ENCODE measurements at places on chromosomes 12 and 14.

DNA sequence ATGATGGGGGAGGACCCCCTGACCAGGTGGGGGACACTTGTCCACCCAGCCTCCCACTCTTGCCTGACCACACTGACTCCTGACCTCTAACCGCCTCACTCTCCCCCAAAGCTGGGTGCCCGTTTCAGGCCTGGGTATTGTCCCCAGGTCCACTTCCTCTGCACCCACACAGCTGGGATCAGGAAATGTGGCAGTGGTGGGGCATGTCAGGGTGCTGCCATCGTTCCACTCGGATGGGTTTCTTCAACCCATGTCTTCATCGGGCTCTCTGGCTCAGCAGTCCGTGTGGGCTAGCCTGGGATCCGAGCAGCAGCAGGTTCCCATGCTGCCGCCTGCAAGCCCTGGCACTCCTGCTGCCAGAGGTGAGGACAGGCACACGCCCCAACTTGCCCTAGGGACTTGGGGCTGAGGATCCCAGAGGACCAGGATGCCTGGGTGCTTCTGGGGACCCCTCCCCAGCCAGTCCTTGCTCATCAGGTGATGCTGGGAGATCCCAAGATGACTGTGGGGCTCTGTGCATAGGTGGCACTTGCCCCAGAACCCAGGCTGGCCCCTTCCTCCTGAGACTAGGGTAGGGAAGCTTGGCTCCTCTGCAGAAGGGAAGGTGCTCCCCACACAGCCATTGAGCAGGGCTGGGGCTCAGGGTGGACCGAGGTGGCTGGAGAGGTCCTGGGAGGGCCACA, 2.9 kb upstream of the CLBA1 start:
- no peak for DNase-seq

DNA sequence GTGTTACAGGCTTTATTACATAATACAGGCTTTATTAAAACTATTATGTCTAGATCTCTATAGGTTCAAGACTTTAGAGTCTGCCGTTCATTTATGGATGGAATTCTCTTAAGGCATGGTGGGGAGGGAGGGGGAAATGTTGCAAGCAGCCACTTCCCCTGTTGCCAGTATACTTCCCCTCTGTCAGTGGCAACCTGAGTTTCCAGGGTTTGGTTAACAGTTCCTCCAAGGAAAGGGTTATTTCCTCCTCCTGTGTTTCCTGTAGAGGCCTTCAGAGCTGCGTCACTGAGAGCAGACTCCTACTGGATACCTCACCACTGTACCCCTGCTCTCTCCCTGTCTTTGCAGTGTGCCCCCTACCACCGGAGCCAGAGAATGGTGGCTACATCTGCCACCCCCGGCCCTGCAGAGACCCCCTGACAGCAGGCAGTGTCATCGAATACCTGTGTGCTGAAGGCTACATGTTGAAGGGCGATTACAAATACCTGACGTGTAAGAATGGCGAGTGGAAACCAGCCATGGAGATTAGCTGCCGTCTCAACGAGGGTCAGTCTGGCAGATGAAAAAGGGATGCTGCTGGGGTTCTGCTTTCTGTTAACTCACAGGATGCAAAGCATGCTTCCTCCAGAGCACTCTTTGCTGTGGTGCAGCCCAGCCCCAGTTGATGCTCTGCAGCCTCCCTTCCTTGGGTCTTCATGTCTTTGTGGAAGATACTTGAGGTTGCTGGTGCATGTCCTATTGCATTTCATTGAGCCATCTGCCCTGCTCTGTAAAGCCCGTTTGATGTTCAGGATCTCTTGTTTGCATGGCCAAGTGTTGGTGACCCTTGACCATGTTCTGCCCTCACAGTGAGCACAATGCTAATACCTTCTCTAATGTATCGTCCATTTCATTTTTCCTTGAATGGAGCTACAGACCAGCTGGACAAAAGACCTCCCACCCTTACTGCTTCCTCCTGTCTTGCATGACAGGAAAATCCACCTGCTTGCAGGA, 63.6 kb upstream of the SRSF5 start:
- no peak for DNase-seq

- DNase-seq: no peak
These were observed 1288.4 kb downstream of the AACS start for GRCh38 chr12:126353604-126354003.

GRCh38 chr12:20213723-20214625, 154.4 kb upstream of the PDE3A start:
- no peak for DNase-seq

GRCh38 chr14:87065366-87065765, 927.6 kb downstream of the GALC start:
- DNase-seq: no peak

GRCh38 chr12:111304642-111305071, 64.2 kb downstream of the PHETA1 start:
- DNase-seq: peak; percentile 40

- DNase-seq: no peak
These were observed 181.2 kb downstream of the PRKCH start for GRCh38 chr14:61502459-61503093.

GRCh38 chr14:29851397-29851796, 76.2 kb downstream of the PRKD1 start:
- no peak for DNase-seq

DNA sequence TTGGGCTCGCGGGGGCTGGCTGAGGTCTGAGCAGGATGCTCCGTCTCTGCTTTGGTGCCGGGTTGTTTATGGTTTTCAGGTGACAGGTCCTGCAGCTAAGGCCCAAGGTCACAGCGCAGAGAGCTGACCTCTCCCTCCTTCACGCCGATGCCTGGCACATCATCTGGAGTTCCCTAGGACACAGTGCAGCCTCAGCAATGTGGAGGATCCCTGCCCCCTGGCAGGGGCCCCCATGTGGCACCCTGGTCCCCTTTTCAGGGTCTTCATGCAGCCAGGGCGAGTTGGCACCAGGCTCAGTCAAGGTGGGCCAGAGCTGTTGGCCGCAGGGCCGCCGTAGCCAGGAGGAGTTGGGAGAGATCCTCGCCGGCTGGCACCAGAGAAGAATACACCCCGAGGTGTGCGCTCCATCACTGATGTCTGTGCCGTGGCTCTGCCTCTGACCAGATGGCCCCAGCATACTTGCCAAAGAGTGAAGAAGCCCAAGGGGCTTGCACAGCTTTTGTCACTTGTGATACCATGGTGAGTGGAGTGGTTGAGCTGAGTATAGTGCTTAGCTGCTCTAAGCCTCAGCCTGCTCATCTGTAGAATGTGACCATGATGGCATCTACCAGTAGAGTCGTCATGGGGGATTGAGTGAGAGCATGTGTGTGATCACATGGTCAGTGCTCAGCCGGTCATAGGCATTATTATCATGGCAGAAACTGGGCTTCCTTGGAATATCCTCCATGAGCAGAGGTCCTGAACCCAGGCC, 11.0 kb downstream of the TPCN1 start:
- no peak for DNase-seq

GRCh38 chr14:94001501-94002396, 4.6 kb downstream of the CCDC197 start:
- DNase-seq: no peak

GRCh38 chr14:70920608-70921007, 13.3 kb downstream of the PCNX1 start:
- DNase-seq: no peak

DNA sequence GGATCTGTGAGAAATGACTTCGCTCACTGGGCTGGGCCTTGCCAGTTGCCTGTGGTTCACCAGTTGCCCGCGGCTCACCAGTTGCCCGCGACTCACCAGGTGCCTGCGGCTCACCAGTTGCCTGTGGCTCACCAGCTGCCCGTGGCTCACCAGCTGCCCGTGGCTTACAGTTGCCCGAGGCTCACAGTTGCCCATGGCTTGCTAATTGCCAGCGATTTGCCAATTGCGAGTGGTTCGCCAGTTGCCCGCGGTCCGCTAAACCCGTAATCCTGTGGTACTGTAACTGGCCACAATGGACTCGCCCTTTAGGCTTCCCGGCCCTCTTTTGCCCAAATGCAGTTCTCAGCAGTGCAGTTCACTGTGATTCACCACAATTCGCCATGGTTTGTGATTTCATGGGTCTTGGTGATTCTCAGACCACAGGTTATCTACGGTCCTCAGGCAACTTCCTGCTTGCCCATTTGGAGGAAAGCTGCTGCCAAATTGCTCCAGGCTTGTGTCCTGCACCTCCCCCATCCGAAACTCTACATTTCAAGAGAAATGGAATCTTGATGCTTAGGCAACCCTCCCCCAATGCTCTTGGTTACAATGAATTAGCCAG, 15.0 kb upstream of the MEG3 start:
- DNase-seq: no peak

DNA sequence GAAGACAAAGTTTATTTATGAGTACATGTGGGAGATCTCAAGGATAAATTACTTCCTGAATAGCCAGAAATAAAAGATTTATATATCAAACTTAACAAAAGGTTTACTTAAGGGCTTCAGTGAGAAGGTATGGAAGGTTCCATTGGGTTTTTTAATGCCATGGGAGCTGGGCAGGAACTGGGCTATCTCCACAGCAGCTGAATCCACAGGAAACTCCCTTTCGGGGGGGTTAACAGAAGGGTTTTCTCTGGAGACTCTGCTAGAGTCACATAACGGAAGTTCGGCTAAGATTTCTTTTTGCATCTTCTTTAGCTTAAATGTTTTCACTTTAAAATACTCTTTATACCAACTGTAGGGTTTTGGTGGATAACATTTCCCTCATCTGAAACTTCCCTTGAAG, 113.5 kb downstream of the UNC79 start:
- no peak for DNase-seq

DNA sequence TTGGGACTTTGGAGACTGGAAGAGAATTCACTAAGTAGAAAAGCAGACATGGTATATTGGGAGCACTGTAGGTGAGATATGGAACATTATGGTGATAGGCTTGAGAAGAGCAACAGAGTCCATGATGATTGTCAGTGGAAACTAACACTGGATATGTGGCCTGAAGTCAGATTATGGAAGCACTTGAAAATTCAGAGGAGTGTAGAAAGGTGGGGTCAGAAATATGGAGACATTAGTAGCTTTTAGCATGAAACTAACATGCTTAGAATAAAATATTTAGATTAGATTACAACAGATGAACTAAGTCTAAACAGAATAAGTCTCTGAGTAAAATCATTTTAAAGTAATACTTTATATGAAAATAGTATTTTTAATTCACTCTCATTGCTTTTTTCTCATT, 499.1 kb downstream of the TMEM117 start:
- no peak for DNase-seq

DNA sequence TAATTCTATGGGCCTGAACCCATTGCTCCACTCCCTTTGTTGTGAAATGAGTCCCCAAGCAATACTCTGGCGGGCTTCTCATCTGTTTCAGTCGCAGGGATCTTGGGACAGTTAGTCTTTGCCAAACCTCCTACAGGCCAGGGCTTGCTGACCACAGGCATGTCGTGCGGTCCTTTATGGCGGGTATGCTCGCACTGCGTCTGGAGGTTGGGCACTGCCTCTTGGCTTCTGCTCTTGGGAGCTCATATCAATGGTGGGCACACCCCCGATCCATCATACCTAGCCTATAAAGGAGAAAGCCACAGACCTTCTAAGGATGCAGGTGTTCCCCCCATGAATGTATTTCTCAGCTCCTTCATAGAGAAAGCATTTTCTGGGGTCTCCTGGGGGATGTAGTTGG, 99.3 kb downstream of the AACS start:
- DNase-seq: no peak

DNA sequence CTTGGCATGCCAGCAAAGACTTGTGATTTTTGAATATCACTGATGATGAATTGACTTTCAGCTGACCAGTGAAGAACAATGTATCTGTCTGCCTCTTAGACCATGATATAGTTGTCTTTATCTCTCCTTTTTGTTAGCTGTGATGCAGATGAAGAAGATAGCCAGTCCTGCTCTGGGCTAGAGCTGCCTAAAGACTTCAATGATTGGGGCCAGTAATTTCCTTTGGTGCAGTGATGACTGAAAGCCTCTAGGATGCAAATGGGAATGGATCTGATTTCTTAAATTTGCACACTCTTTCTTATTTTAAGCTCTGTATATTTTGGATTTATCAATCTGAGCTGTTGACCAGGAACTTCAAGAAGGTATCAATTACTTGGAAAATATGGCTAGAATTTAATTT, at the start of gene TAS2R9:
Gene TAS2R9, minus strand, starts transcription at position 101 of the 400 bp plus-strand sequence. Its CDS starts 93 bp downstream, at position 8.
- no peak for DNase-seq

GRCh38 chr14:101364503-101365328, 196.6 kb upstream of the DIO3 start:
- DNase-seq: no peak

DNA sequence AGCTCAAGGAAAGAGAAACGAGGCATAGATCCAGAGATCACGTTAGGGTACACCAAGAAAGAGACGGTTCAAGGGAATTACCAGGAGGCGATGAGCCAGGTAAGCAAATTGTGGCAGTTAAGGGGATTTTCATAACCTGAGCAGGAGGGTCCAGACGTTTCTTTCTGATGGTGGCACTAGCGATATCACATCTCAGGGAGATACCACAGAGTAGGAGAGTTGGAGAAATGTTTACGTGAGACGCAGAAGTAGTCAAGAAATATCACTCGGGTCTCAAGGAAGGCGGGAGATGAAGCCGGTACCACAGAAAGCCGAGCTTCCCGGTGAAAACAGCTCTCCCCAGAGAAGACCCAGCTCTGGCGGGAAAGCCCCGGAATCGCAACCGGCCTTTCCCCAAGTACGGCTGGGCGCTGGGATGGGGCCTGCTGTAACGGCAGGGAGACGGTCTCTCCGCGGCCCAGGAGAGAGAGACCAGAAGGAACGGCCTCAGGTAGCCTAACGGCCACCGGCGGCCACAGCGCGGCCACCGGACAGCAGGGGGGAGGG, 485 bp downstream of the SENP1 start:
- DNase-seq: peak; percentile 14

DNA sequence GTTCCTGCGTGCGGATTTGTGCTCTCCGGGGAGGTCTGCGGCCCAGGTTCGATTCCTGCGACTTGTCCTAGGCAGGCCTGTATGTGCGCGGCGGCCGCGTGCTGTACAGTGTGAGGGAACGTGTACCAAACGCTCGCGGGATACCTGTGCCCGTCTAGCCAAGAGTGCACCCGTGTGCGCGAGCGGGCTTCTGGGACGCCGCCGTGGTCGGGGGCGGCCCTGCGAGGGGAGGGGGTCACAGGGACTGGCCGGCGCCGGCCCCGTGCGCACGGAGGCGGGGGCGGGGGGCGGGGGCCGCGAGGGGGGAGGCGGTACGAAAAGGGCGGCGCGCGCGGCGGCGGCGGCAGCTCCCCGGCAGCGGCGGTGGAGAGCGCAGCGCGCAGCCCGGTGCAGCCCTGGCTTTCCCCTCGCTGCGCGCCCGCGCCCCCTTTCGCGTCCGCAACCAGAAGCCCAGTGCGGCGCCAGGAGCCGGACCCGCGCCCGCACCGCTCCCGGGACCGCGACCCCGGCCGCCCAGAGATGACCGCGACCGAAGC, at the start of gene DLK1:
Gene DLK1, plus strand, starts transcription at position 343 of the 536 bp plus-strand sequence. Its CDS starts 177 bp downstream, at position 520.
- no peak for DNase-seq

- no peak for DNase-seq
These were observed at the start of gene ZNF705A for GRCh38 chr12:8156845-8157244. ZNF705A (plus strand) TSS chr12:8157015; CDS start chr12:8172626, 15,611 bp downstream.

GRCh38 chr12:21296348-21296747, 38.4 kb downstream of the SLCO1A2 start:
- no peak for DNase-seq

GRCh38 chr12:22105542-22105941, 59.5 kb downstream of the CMAS start:
- DNase-seq: no peak

- DNase-seq: no peak
These were observed 53.1 kb downstream of the GUCY2C start for GRCh38 chr12:14643251-14643650.

- no peak for DNase-seq
These were observed 200.2 kb downstream of the EXOC5 start for GRCh38 chr14:57068511-57068910.
